Activated T-helper 9 cell treated with anti-CD3 and anti-CD28 coated beads, Interleukin-2, amount 50 U/mL, for 16 hours (primary cell): ENCODE measurements at places on chromosomes 4 and X.

- no peak for DNase-seq
Measured at GRCh38 chr4:135371137-135371536, 1169.5 kb upstream of the PABPC4L start.

GRCh38 chrX:137565921-137566745, at the start of gene ZIC3:
Gene ZIC3, plus strand, starts transcription at chrX:137566127. Its CDS starts 565 bp downstream, at chrX:137566692.
- DNase-seq: no peak

- DNase-seq: no peak
Measured at GRCh38 chr4:42078184-42078801, 74.2 kb downstream of the BEND4 start.

DNA sequence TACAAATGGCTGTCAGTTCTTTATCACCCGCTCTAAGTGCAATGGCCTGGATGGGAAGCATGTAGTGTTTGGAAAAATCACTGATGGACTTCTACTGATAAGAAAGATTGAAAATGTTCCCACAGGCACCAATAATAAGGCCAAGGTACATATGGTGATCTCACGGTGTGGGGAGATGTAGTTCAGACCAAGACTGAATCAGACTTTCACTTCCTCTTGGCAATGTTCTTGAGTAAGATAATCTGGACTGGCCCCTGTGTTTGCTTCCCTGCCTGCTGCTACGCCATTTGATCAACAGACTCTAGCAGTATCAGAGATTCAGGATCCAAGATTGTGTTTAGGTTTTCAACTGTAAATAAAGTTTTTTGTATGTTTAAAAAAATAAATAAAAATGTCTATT, 682.2 kb upstream of the AMOT start:
- no peak for DNase-seq

- no peak for DNase-seq
Measured at GRCh38 chr4:186881521-186882220, 158.0 kb upstream of the FAT1 start.

- DNase-seq: no peak
Measured at GRCh38 chr4:7861440-7861881, 78.2 kb downstream of the AFAP1 start.

- no peak for DNase-seq
Measured at GRCh38 chr4:97142893-97143292, 1000.4 kb downstream of the STPG2 start.

DNA sequence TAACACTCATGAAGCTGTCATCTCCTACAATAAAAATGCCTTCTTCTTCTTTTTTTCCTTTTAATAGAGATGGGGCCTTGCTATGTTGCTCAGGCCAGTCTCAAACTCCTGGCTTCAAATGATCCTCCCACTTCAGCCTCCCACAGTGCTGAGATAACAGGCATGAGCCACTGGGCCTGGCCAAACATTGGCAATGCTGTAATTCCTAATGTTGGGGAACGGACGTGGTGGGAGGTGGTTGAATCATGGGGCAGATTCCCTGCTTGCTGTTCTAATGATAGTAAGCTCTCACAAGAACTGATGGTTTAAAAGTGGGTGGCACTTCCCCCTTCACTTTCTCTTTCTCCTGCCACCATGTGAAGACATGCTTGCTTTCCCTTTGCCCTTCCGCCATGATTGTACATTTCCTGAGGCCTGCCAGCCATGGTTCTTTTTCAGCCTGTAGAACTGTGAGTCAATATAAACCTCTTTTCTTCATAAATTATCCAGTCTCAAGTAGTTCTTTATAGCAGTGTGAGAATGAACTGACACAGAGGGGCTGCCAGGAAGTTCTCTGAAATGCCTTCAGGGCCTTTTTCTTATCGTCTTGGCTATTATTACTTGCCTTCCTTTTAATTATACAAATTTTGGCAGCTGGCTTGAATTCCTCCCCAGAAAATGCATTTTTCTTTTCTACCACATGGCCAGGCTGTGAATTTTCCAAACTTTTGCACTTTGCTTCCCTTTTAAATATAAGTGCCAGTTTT, 93.0 kb downstream of the CENPC start:
- DNase-seq: no peak

DNA sequence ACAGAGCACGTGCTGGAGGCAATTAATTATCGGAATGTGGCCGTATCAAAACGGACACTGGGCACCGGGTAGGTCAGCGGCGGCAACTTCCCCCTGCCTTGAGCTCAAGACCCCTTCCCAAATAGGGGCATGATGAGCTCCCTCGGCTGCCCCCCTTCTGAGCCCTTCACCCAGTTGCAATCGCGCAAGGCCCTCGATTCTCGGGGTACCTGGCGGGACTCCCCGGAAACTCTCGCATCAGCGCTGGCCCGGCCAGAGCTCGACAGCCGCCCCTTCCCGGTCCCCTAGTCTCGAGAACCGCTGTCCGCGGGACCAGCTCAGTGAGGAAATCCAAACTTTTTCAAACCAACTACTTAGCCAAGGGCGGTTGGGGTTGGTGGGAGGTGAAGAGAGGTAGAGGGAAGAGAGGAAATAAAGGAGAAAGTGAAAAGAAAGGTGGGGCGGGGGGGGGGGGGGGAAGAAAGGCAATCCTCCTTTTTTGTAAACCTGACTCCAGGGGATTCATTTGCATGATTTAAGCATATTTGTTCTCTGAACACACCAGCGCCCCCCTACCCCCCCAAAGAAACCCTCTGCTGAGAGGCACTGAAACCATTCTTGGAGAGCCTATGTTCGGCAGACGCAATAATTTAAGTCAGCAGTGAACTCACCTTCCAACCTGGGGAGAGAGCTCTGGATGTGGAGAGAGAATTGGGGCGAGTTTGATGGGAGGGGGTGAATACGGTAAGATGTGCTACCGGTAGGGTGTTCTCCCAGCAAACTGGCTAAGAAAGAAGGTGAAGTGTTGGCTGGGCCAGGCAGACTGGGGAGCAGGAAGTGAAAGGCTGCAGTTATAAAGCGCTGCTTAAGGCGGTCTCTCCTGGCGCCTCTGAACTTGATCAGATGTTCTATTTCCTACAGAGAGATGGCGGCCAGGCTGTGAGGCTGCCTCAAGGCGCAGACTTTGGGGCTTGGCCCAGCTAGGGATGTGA, 2.0 kb upstream of the ZIC3 start:
- DNase-seq: no peak
